Erythroblast (primary cell): ENCODE measurements at places on chromosomes 7 and 10.

DNA sequence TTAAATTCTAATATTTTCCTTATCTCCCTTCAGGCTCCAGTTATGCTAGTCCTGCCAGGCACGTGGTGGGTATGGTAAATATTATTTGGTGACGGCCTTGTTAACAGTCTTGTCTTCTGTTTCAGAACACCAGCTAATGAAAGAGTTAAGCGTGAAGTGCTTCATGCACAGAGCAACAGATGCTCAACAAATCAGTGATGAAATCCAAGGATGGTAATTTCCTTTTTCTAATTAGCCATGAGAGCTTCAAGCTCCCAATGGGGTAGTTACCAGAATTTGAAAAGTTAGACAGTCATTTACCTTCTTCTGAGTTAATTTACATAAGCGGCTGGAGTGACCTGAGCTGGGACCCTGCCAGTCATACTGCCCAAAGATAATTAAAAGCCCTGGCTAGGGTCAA lies 1.9 kb upstream of the OTUD1 start:
- DNase-seq = no peak

DNA sequence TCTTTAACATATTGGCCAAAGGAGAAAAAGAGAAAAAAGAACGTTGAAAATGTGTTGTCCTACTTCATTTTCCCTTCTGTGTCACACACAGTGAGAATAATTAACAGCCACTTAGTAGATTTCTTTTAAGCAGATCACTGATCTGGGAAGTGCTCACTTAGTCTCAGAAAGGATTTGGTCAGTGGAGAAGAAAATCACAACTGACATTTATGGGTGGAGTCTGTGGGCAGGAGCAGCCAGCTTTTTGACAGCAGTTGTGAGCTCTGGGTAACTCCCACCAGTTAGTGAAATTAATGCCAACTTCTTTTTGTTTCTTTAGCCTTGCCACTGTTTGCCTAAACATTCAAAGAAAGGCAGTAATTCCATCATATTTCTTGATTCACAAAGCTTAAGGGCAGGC lies 49.7 kb downstream of the CDK14 start:
- DNase-seq = no peak

GRCh38 chr10:113005380-113005779 lies 55.3 kb downstream of the TCF7L2 start:
- DNase-seq = no peak

DNA sequence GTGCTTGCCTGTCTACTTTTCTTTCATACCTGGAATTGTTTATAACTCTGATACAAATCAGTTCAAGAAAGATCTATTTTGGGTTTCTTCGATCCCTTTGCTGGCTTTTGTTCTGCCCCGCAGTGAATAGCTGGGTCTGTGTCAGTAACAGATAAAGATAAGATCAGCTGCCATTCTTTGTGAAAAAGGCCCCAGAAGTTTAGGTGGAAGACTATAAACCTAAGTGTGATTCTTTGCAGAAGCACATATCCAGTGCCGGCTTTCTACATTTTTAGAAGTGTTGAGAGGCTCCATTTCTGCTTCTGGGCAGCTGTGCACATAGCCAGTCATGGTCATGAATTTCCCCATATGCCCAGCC lies 686.4 kb upstream of the C7orf33 start:
- DNase-seq = no peak

DNA sequence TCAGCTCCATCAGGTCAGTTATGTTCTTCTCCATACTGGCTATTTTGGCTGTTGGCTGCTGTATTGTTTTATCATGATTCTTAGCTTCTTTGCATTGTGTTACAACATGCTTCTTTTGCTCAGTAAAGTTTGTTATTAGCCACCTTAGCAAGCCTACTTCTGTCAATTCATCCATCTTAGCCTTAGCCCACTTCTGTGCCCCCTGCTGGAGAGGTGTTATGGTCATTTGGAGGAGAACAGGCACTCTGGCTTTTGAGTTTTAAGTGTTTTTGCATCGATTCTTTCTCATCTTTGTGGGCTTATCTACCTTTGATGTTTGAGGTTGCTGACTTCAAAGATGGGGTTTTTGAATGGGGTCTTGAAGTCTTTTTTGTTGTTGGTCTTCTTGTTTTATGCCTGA lies 204.6 kb upstream of the FOXP2 start:
- no peak for DNase-seq

GRCh38 chr10:78402591-78402990 lies 368.9 kb downstream of the RPS24 start:
- no peak for DNase-seq

- no peak for DNase-seq
Measured at GRCh38 chr10:123995082-123995460, 98.3 kb downstream of the CHST15 start.

- no peak for DNase-seq
Measured at GRCh38 chr10:19184891-19185290, 136.3 kb downstream of the MALRD1 start.

DNA sequence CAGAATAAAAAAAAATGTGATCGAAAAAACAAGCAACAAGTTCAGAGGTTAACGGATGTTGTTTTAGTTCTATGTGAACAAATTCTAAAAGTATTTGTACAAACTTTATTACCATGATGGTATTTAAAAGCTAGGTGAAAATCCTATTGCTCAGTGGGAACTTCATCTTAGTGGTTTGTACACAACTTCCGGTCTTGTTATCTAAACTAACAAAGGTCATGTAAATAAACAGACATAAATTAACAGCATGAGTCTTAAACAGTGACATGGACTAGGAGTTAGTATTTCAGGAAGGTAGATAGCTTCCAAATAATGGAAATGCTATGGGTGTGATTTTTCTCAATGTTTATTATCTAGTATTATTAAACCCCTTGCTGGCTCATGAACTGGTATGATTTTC lies 83.8 kb downstream of the SPAG6 start:
- no peak for DNase-seq

GRCh38 chr10:45380903-45381620 lies 7.0 kb downstream of the ALOX5 start:
- DNase-seq = no peak

DNA sequence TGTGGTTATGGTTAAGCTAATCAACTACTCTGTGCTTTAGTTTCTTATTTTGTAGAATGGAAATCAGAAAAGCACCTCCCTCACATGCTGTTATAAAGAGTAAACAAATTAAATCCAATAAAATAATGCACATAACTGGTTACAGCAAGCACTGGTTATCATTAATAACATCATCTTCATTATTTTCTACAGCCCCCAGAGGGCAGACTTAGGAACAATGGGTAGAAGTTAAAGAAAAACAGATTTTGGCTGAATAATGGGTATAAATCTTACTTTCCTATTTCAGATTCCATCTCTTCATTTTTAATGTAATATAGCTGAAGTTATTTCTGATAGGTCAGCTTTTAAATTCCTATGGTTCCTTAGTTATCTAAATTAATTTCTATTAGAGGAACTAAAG lies 126.5 kb downstream of the DOCK4 start:
- peak; percentile 1 for DNase-seq

- no peak for DNase-seq
Measured at GRCh38 chr7:40542982-40543741, 408.4 kb downstream of the SUGCT start.

DNA sequence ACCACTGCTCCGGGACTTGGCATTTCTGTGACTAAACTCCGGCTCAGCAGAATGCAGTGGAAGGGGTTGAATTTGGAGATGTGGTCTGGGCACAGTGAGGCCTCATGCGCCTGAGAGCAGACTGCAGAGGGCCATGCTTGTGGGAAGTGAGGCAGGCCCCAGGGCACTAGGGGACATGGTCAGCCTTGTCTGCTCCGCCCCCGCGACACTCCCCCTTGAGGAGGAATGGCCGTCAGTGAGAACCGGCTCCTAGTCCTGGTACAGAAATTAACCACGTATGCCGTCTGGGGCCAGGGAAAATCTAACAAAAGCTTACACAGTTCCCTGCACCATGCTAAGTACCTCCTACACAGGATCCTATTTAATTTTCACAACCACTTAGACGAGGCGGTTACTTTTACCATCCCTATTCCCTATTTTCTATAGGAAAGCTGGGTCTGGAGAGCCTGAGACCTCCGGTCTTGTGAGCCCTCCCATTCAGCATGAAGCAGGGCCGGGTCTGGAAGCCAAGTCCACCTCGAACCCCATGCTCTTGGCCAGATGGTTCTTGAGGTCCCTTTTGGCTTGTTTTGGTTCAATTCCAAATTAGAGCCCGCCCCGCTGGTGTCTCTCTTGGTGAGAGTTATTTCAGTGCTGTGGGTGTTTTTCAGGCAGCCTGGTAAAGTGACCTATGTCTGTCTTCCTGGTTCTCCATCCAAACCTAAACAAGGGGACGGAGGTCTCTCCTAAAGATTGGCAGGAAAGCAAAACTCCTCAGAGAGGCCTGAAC lies 87.7 kb upstream of the PITRM1 start:
- DNase-seq = no peak

GRCh38 chr7:35993676-35994606 lies 159.1 kb upstream of the EEPD1 start:
- DNase-seq = no peak

DNA sequence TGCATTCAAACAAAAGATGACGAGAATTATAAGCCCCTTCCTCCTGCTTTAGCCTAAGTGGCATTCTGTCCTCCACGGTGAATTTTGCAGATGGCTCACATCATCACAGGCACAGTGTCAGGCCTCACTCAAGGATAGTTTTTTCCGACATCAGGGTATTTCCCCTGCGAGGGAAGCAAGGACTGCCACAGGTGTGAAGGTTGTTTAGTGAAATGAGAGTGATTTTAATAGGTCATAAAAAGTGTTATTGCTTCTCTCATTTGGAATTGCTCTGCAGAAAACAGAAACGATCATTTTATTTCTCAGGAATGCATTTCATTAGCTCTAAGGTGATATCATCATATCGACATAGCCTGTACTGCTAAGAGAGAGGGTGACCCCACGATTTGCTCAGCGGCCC lies 128.7 kb upstream of the LANCL2 start:
- DNase-seq = no peak

- peak; percentile 8 for DNase-seq
Measured at GRCh38 chr10:122861711-122862161, 16.1 kb upstream of the CUZD1 start.

DNA sequence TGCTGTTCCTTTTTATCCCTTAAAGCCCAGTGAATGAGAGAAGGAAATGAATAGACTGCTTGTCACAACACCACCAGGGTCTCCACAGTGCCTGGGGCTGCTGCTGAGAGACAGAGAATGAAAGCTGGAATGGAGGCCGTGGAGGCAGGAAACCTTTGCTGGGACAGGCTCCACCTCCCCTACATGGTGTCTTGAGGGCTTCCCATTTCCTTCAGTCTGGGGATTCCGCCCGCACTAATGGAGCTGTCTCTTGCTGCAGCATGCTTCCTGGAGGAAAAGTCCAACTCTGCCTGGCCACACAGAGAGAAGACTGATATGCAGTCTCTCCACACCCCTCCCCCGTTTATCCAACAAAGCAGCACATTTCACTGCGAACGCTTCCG lies 54.5 kb downstream of the LRRC4 start:
- DNase-seq = no peak

- DNase-seq = no peak
Measured at GRCh38 chr10:47073967-47074366, 162.7 kb downstream of the PTPN20 start.

DNA sequence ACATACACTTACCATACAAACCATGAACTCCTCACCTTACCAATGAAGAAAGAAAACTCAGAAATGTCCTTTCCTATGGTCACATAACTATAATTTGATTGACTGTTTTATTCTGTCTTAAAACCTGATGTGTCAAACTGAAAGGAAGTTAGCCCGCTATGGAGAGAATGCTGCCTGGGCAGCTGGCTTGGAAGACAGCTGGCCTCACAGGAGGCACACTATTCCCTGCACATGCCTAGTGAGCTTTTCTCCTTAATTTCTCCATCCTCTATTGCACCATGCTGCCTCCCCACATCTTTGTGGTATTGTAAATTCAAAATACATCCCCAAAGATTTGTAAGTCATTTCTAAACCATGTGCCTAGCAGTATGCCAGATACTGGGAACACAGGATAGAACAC lies 163.3 kb downstream of the STK31 start:
- no peak for DNase-seq

GRCh38 chr10:1374511-1375345 lies 318.5 kb downstream of the WDR37 start:
- no peak for DNase-seq

DNA sequence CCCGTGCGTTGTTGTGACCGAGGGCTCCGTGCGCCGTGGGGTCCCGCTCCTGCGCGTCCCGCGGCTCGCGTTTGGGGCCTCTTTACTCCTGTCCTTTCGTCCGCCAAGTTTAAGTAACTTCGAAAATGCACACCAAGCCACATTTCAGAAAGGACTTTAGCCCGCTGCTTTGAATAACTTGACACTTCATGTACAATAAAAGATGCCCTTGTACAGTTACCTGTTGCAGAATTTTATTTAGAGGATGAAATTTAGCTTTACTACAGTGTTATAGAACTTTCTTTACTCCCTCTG lies 459 bp downstream of the SUGCT start:
- no peak for DNase-seq

GRCh38 chr7:80128918-80129317 lies 5.7 kb upstream of the GNAI1 start:
- peak; percentile 63 for DNase-seq

DNA sequence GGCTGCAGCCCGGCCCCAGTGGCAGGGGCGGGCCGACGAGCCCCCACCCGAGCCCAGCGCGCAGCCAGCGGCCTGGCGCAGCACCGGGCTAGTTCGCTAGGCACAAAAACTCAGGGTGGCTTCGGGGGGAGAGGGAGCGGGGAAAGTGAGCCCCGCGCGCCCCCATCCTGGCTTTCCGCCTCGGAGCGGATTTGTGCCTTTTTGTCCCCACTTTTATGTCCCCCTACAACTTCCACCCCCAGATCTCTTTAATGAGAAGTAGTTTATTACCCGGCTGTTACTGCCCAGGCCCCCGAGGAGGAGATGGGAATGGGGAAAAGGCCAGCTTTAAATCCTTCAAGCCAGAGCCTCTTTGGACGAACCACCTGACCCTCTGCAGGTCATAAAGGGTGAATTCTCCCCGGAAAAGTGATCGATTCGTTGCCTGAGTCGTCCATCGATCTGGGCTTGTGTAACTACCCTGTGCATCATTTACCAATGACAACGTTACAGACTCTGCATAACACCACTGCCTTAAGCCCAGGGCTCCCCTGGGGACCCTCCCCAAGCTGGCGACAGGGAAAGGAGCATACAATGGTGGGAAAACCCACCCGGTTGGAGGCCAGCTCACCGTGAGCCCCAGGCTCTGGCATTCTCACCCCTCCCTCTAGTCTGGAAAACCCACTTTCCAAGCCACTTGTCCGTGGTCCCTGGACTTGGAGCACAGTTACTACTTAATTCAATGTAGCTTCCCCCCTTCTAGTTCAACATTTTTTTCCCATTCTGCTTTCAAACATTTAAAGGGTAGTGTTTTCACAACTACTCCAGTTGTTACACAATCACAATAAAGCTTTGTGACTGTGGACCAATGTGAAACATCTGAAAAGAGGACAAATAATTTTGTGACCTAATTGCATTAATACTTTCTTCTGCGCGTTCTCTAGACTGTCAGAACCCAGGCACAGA lies 748 bp upstream of the SH3PXD2A start:
- DNase-seq = no peak

- DNase-seq = no peak
Measured at GRCh38 chr7:53426145-53426750, 390.8 kb downstream of the POM121L12 start.
